ENCODE measurements at places on chromosomes 5 and 9.

DNA sequence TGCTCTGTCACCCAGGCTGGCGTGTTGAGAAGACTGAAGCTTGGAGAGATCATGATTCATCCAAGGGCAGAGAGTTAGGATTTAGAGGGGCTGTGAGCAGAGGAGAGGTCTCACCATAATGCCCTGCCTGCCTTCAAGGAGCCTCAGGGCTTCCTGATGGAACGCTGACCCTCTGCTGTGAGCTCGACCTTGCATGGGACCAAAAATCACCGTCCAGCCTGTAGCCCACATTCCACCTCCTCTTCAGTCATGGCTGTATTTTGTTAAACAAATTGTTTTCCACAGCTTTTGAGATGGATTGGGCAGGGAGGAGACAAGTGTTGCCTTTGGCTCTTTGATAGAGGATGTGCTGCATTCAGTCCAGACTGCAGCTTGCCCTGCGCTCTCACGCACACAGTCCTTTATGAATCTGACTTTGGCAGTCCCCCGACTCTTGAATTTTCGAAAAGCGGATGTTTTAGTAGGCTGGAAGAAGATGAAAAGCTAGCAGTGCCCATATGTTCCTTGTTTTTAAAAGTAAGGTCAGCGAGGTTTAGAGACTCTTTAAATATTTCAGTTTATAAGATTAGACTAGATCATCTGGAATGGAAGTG, 79.5 kb downstream of the MVB12B start:
- DNase-seq = peak; percentile 26

DNA sequence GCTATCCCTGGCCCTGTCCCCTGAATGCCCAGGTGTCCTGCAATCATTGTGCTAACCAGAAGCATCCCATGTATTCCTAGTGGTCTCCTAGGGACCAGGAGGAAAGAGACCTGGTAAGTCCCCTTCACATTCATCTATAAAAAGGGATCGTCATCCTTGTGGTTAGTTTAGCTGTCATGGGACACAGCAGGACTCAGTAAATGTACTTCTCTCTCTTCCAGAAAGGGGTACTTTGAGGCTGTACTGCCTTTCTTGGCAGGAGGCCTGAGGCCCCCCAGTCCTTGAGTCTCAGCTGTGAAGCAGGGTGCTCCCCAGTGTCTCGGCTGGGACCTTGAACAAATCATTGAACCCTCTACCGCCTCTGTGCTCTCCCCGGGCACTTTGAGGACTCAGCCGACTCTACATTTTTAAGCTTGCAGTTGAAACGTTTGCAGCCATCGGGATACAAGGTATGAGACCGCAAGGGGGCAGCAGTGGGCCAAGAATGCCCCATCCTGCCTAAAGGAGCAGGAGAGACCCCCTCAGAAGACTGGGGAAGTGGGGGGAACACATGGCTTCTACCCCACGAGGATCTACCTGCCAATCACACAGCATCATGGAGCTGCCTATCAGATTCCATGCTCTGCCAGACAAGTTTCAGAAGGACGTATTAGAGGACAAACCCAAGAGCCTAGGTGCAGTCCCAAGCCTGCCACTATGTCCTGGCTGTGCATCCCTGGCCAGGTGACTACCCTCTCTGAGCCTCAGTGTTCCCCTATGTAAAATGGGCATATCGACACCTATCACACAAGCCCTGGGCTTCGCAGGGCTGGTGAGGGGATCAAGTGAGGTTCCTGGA, 2.4 kb upstream of the PHYKPL start:
- peak; percentile 20 for DNase-seq

DNA sequence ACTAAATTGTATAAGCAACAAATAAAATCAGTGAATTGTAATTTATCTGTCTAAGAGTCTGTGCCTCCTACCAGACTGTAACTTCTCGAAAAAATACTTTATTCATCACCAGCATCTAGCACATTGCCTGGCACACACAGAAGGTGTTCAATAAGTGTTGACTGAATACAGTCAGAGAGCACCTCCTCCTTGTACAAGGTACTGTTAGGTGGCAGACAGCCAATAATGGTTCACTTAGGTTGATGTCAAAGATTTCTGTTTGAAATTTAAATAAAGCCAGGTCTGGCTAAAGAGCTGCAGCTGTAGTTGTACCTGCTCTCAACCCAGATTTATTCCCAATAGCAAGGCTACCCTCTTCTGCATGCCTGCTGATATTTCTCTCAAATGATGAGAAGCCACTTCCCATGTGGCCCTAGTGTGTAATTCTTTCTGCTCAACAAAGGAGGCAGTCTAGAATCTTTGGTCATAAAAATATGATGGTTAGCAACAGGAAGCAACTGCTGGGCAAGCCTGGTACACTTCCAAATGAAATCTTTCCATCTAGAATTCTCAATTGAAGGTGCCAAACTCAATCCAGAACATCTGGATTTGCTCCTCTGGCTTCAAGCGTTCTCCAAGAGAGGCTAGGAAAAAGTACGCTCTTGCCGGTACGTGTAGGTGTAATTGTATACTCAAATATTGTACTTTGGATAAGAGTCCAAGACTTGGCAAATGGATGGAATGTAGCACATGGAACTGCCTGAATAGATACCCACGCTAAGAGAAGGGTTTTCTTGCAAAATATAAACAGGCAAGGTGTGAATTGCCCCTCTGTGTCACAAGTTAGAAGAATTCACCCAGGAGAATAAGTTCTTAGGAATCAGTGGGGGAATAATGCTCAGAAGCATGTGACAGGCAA, 95.6 kb downstream of the NR6A1 start:
- DNase-seq = no peak

DNA sequence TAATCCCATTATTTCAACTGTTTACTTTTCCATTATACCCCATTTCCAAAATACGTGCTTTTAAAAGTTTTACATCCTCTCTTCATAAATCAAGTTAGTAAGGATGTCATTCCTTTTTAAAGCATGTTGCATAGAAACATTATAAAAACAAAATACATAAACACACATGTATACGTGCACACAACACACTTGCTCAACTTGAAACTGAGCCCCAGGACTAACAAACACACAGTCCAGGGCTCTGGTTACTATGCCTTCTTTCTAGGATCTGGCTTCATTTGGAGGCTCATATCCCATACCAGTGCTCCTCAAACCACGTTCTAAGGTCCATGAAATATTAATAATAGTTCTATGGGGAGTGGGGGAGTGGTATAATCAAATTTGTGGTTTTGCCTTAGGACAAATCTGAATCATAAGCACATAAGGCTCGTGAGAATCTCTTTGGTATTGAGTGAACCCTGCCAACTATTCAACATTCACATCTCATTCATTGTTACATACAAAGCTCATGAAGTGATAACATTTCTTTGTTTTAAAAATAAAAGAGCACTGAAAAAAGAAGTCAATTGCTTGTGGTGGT, 55.2 kb downstream of the NFIB start:
- DNase-seq = peak; percentile 68

GRCh38 chr9:137502008-137502911, 43.1 kb upstream of the NSMF start:
- no peak for DNase-seq

GRCh38 chr9:12502520-12502919, 190.7 kb upstream of the TYRP1 start:
- no peak for DNase-seq

GRCh38 chr9:12554636-12555035, 138.5 kb upstream of the TYRP1 start:
- no peak for DNase-seq

- DNase-seq = no peak
Observed at GRCh38 chr9:4799775-4800174, 7.0 kb downstream of the RCL1 start.

- no peak for DNase-seq
Observed at GRCh38 chr9:128160603-128160987, 530 bp downstream of the BBLN start.

DNA sequence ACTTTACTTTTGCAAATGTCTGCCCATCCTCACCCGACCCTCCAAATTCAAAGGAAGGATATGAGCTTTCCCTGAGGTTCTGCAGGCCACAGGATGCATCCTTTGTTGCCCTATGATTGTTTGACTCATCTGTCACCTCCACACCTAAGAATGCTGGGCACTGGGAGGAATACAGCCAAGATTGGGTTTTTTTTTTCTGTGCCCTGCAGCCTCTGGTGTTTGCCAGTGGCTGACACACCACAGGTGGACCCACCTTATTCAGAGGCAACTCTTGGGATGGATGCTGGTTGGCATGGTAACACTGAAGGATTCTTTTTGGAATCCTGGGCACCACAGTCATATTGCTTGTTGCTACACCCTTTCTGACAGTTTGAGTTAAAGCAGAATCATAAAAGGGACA, 29.7 kb downstream of the C9orf152 start:
- no peak for DNase-seq

- no peak for DNase-seq
Observed at GRCh38 chr9:113621980-113622379, 158.5 kb downstream of the RGS3 start.

GRCh38 chr5:168944004-168944403, 356.9 kb downstream of the SLIT3 start:
- no peak for DNase-seq

DNA sequence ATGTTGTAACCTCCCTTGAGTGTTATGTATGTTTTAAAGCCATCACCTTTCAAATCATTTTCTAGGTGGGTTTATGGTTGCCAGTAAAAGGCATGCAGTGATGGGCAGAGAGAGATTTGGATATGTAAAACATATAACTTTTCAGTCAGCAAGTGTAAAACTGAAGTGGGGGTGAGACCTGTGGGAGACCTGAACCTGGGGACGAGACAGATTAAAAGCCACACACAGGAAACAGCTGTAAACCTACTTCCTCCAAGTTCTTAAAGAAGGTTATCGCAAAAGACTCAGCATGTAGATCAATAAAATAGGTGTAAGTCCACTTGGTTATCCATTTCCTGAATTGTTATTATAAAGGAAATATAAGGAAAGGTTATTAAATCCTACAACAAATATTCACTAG, 76.6 kb downstream of the YIPF5 start:
- no peak for DNase-seq

- DNase-seq = no peak
Observed at GRCh38 chr5:73727470-73727869, 101.5 kb downstream of the ARHGEF28 start.

DNA sequence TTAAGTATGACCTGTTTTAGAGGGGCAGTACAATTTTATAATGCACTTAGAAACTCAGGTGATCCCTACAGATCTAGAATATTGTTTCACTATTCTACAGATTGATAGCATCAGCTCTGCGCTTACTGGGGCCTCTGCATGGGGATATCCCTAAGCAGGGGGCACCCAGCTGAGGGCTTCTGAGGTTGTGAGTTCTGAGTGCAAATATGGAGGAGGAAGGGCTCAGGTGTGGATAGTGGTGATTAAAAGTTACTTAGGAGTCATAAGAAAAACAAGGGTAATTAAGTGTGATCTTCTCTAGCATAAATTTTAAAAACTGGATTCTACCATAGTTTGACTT, 274.4 kb downstream of the EFNA5 start:
- DNase-seq = no peak

GRCh38 chr9:121703014-121703734, 51.7 kb downstream of the DAB2IP start:
- no peak for DNase-seq

GRCh38 chr9:91360551-91361290, 997 bp downstream of the AUH start:
- no peak for DNase-seq

GRCh38 chr5:124741711-124742496, 4.5 kb downstream of the ZNF608 start:
- DNase-seq = peak; percentile 99

GRCh38 chr5:122099060-122099790, 21.2 kb upstream of the LOX start:
- DNase-seq = peak; percentile 83

DNA sequence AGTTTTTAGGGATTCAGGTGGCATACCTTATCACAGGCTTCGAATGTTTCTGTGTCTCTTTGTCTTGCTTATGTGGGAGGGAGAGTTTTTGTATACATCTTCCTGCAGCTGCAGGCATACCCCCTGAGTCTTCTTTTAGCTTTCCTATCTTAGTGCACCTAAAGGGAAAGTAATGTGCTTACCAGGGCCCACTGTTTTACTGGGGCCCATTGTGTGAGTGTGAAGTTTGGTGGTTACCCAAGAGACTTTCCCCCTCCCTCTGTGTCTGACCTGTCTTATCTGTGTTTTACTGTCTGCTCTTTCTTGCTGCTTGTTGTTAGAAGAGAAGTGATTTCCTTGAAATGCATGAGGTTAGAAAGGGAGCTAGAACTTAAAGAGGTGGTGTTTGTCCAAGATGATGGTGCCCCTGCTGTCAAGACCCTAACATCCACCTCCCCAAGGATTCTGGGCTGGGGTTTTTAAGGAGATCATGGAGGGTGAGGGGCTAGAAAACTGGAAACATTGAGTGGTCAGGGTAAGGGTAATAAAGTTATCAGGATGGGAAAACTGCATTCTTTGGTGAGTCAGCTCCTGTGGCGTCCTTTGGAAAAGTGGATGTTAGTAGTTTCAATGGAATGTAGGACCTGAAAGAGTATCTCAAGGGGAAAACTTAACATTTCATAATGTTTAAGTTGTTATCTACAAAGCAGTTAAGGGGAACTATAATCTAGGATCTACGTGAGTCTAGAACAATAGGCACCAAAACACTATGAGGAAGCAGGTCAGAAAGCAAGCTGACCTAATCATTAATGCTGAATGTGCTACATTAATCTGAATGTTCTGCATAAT, 583.5 kb upstream of the TUSC1 start:
- peak; percentile 87 for DNase-seq

- no peak for DNase-seq
Observed at GRCh38 chr5:14534773-14535172, 46.8 kb upstream of the OTULINL start.

DNA sequence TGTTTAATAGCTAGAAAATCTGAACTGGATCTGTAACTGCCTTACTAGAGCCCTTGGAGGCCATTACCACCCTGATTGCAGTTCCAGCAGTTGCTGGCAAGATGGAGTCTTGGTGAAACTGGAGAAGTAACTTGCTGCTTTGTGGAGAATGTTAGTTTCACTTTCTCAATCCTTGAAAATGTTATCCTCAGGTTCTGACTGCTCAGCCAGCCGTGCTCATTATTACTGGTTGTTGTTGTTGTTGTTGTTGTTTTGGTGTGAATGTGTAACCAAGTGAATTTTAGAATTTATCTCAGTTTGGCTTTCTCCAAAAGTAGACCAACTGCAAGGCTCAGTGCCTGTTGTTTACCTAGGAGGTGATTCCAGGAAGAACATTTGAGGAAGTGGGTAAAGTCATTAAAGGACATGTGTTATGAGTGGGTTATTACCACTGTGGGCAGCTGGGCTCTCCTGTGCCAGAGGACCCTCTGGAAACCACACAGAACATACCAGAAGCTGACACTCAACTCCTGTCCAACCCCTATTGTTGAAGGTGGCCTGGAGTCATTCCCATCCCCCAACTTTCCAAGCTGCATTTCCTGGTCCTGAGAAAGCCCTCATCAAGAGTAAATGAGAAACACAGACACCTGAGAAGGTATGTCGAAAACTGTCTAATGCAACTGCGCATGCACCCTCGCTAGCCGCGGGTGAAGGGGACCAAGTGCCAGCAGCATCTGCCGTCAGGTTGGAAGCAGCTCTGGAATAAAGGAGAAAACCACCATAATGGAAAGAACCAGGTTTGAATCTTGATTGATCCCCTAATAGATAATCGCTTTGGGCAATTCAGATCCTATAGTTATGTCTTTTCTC, 111.6 kb downstream of the CMYA5 start:
- no peak for DNase-seq

- peak; percentile 12 for DNase-seq
Observed at GRCh38 chr5:112772124-112772523, 34.4 kb downstream of the APC start.

GRCh38 chr5:4977416-4978110, 162.6 kb upstream of the ADAMTS16 start:
- DNase-seq = peak; percentile 65

- DNase-seq = no peak
Observed at GRCh38 chr9:109166171-109166770, 778 bp downstream of the FRRS1L start.

GRCh38 chr9:119221276-119221675, 148.0 kb downstream of the BRINP1 start:
- no peak for DNase-seq
